ENCODE measurements at places on chromosomes 2 and 18.

DNA sequence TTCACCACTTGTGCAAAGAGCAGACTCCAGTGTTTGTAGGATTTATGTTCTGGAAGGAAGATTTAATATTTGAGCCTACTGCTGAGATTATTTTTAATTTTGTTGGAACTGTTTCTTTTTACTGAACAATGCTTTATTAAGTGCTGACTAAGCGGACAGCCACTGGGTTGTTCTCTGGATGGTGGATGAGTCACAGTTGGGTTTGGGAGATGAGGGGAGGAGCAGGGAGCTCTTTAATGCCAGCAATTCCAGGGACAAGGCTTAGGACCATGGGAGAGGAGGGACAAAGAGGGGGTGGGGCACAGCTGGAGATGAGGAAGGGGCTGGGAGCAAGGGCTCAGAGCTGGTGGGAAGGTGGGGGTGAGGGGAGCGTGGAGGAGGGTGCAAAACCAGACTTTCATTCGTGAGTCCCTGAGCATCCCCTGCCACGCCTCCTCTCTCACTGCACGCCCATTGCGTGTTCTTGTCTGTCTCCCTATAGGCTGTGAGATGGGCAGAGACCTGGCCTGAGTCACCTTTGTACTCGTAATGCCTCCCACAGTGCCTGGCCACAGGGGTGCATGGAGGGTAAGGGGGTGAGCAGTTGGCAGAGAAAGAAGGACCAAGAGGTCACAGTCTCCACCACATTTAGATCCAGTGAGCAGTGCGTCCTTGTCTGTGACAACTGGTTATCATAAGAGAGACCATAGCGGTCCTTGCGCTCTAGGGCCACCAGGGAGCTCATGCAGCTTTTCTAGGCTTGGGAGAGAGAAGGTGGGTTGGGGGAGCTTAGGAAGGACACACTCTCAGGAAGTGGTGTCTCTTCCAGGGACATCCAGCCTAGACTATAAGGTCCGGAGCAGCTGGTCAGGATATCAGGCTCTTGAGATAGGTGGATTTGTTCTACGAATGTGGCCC is 18.4 kb downstream of the SLC4A3 start:
- DNase-seq, result no peak

DNA sequence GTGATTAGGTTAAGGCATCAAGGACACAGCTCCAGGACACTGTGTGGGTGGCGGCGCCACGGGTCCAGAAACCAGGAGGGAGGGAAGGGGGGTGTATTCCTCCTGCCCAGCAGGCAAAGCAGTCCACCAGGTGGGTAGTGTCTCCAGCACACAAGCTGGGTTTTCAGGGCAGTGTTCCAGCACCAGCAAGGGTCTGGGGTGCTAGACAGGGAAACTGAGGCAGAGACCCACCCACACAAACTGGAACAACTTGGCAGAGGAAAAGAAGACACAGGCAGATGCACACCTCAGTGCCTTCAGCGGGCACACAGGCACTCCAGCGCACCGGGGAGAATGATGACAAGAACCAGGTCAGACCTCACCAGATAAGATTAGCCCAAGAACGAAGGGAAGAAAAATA is 28.4 kb upstream of the GNAL start:
- DNase-seq, result no peak

DNA sequence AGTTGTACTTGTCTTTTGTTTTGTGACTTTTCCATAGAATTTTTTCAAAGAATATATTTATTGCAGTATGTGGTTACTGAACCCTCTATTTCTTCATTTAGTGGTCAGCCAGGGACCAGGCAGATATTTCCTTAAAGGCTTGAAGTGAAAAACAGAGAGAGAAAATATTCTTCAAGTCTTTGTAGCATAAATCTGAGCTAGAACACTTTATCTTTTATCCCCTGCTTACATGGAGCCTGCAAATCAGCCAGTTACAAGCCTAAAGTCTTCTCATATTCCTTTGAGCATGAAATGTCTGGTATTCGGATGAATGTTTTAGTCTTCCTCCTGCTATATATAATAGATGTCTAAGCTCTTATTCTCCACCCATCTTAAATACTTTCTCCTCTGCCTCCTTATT is 1557.5 kb upstream of the ACVR2A start:
- no peak for DNase-seq

DNA sequence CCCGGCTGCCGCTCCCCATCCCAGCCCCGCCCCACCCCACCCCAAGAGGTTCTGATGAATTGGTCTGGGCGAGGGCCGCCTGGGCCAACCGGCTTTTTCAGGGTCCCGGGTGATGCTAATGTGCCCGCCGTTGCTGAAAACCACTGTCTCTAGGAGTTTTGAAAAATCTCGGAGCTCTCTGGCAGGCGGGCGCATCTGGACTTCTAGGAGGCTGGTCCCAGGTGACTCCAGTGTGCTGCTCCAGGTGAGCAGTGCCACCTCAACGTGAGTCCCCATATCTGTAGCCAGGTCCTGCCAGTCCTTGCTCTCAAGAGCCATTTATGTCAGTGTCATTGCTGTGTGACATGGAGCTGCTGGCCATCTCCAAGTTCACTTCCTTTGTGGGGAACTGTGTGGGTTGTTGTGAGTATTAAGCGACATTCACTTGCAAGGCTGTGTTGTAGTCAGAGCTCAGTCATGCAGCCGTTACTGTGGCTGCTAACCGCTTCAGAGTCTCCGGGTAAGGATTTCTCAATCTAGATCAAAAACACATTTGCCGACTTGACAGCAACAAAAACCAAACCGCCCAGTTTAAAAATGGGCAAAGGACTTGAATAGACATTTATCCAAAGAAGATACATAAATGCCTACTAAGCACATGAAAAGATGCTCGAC is at the start of gene RFX8:
TSS of gene RFX8 (minus strand) at position 382 of the 654 bp plus-strand sequence. CDS start 8,264 bp downstream, outside the sequence.
- DNase-seq, result no peak

- DNase-seq, result no peak
Measured at GRCh38 chr2:26172189-26172870, 558 bp upstream of the GAREM2 start.

- DNase-seq, result peak; percentile 41
Measured at GRCh38 chr18:11553098-11553940, 56.1 kb upstream of the SLC35G4 start.

- DNase-seq, result no peak
Measured at GRCh38 chr18:55189972-55190371, 230.7 kb upstream of the CCDC68 start.

DNA sequence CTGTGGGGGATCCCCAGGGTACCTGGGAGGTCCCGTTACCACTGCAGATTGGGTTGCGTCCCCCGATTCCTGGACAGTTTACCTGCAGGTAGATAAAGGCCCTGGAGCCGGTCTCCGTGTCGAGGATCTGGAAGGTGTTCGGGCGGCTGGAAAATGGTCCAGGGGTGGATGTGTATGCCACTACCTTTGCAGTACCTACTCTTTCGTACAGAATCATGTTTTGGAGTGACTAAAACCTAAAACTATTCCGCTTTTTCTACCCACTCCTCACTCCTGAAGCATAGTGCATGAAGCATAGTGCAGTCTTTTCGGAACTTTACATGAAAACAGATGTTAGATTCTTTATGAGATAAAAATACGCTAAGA is 418 bp downstream of the WDR75 start:
- DNase-seq, result no peak

GRCh38 chr18:3889803-3890202 is 439.8 kb downstream of the TGIF1 start:
- no peak for DNase-seq

DNA sequence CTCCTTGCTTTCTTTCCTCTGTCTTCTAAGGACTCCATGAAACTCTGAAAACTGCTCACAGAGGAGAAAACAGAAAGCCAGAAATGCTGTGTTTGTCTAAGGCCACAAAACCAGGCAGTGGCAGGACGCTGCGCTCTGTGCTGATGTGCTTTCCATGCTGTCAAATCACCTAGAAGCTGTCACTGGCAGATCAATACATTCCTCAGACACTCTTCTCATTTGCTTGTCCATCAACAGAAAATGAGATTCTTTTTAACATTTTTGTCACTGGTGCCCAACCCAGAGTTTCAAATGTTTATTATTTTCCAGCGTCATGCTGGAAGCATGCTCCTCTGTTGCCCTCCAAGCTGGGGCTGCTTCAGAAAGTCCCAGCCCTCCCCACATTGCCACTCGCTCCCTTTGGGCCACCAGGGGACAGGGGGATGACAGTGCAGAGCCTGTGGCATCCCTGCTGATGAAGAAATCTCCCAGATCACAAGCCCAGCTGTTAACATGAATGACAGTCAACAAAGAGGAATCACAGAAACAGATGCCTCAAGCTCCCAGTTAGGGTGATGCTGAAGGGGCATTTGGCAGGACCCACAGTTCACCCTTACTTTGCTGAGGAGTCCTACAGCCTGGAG is 117.5 kb upstream of the MEIS1 start:
- DNase-seq, result no peak

DNA sequence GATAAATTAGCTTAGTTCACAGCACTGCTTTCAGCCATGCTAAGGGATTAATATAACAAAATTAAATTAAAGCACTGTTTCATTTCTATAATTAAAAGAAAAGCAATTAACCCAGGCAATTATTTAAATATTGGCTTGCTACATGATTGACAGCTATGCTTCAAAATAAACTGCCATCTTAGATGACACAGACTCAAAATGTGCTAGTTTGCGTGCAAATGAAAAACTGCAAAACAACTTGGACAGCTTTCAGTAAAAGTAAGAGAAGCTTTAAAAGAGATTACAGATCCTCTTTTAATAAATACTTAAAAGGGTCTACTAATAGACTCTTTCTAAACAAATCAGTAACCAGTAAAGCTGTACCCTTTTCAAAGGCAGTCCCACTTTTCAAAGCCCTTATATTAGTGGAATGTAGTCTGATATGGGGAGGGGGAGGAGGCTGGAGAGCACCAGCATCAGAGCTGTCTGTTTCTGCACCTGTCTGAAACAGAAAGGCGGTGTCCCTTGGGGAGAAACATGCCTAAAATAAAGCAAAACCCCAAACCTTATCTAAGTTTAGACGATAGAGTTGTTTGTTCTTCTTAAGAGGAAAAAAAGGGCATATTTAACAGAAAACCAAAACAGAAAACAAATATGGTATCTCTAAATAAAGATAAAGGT is 20.8 kb downstream of the EIF2AK3 start:
- no peak for DNase-seq

DNA sequence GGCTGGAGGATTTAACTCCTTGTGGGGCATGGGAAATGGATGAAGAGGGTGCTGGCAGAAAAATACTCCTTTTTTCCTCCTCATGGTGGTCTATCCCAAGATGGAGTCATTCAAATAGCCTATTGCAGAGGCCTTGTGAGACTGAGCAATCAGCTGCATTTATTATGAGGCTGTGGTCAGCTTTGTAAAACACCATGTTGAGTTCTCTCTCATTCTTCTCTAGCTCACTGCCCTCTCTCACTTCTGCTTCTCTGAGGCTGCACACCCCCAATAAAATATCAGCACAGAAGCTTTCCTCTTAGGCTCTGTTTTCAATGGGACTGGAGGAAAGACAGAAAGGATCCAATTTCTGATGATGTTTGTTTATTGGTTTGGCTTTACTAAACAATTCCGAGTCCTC is 467.1 kb downstream of the ADCYAP1 start:
- no peak for DNase-seq

DNA sequence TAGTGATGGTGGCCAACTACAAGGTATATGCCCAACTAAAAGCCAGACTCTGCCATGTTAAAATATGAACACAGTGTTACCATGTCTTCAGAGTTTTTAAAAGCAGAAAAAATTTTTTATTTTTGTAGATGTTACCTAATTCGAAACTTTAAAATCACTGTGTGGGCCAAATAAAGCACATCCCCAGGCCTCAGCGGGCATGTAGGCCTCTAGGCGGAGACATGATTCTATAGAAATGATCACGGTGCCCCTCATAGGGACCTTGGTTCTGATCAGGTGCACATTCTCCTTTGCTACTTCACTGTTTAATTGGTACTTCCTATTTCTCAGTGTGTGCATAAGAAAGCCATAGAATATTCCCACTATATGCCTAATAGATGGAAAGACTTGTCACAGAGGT is 349.2 kb downstream of the XIRP2 start:
- no peak for DNase-seq

DNA sequence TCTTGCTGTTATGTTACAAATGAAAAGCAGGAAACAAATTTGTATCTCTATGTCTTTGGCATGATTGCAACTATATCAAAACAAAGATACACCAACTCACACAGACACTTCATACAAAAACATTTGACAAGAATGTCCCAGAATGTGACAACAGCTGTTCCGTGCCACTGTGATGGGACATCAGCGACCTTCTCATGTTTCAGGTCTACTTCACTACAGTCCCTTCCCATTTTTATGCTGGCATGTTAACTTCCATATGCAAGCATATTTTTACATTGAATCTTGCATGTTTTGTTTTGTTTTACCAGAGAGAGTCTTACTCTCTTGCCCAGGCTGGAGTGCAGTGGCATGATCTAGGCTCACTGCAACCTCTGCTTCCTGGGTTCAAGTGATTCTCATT is 71.2 kb downstream of the STK25 start:
- DNase-seq, result no peak

DNA sequence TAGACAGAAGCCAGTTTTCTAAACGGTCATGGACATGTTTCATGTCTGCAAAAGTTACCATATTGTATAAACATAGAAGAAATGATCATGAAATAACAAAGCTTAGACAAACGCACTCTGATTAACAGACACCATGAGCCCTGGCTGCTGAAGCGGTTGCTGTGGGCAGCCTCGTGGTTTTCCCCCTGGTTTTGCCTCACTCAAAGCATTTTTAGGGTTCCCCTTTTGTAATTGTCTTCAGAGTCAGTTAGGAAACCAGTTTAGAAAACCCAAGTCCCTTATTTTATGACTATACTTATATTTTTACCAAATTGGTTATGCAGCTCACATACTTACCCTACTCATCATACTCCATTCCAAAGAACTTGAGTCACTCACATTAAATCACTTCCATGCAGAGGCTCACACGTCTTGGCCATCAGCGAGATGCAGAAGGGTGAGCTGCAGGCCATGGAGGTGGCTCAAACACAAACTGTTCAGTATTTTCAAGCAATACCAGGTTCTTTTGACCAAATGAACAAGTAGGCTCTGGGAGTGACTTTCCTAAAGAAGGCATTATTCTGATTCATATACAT is 105.6 kb upstream of the SALL3 start:
- DNase-seq, result no peak

- no peak for DNase-seq
Measured at GRCh38 chr2:34831096-34831495, 1232.0 kb upstream of the FAM98A start.

DNA sequence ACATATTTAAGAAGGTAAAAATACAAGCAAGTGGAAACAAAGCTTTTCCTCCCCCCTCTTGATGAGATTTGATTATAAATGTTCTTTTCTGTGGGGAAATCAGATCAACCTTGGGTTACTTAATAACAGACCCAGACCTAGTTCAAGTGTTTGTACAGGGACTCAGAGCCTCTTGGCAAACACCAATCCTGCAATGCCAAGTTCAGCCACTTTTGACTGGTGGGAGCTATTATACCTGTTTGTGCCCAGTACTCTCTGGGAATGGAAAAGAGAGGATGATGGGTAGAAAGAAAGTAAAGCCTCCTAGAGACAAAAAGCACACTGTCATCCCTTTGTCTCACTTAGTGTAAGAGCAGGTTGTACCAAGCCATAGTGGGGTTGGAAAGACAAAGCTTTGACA is 63.8 kb upstream of the EPHA4 start:
- DNase-seq, result peak; percentile 14

- DNase-seq, result no peak
Measured at GRCh38 chr2:171247741-171248662, 87.3 kb upstream of the TLK1 start.

- no peak for DNase-seq
Measured at GRCh38 chr18:22368021-22368420, 49.7 kb downstream of the CTAGE1 start.

- DNase-seq, result no peak
Measured at GRCh38 chr2:116435648-116436047, 1378.8 kb upstream of the DDX18 start.

- peak; percentile 23 for DNase-seq
Measured at GRCh38 chr18:62522178-62522503, 684 bp upstream of the ZCCHC2 start.

All from SHP77 (cell line).